ENCODE measurements at places on chromosomes 1 and 21.
A peak's percentile ranks its signal among the peaks of the same experiment; 100 is the strongest.

GRCh38 chr1:94304553-94304952, 67.2 kb upstream of the ARHGAP29 start:
- no peak for DNase-seq

GRCh38 chr1:242055749-242056320, 56.9 kb upstream of the MAP1LC3C start:
- DNase-seq, result no peak

DNA sequence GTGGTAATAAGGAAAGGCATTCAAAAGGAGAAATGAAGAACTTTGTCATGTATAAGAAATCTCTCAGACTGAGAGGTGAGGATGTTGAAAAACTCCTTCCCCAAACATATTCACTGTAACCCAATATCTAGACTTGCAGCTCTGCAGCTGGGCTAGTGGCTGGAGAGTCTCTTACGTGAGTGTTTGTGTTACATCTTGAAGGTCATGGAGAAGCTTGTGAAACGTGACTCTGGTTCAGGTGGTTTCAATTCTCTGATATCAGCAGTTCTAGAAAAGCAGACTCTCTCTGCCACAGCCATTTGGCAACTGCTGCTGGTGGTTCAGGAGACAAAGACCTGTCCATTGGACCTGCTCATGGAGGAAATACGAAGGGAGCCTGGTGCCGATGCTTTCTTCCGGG, 55.0 kb upstream of the EPHA8 start:
- DNase-seq, result no peak

DNA sequence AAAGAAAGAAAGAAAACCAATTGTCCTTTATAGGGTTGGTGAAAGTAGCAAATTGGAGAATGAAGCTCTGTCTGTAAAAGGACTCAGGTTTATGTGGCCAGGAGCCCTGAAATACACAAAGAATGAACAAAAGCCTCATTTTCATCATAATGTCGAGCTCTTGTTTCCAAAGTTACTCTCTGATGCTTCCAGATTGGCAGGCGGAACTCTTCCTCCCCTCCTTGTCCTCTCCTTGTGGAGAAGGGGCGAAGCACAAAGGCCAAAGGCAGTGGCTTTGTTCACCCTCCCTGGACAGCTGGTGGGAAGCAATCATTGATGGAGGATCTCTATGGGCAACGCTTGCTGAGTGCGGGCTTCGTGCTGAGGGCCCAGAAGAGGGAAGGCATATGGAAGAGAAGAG, 5.6 kb downstream of the CA6 start:
- DNase-seq, result no peak

DNA sequence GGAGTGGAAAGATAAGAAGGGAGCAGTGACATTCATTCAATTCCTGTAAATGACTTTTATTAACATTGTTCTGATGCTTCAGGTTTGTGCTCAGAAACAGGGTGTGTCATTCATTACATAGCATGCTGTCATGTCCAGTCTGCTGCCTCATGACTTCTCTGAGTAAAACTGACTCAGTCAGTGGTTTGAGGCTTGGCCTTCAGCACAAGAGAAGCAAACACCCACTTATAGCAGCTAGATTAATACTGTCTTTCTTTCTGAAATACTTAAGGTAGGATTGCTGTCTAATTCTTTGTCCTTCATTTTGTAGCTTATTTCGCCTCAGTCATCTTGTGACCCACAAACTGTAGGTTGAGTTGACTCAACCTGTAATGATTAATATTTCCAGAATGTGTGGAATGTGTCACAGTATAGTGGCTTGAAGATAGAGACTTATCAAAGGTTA, 32.9 kb downstream of the RASAL2 start:
- DNase-seq, result no peak

DNA sequence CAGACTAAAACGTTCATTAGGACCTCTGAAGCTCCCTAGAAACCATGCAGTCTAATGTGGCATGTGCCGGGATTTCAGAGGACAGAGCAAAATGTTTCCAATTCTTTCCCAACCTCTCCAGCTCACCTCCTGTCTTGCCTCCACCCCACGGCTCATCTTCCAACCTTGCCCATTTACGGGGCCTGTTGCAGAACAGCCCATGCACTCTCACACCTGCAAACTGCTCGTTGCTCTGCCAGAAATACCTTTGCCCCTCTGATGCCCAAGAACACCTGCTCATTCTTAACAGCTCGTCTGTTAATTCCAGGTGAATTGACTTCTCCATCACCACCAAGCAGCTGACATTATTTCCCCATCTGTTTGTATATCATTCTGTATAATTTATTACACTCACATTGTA, 53.9 kb upstream of the LBR start:
- DNase-seq, result no peak

- DNase-seq, result no peak
Observed at GRCh38 chr1:180680558-180681144, 48.8 kb downstream of the XPR1 start.

- no peak for DNase-seq
Observed at GRCh38 chr1:45884700-45885099, 81.3 kb downstream of the MAST2 start.

DNA sequence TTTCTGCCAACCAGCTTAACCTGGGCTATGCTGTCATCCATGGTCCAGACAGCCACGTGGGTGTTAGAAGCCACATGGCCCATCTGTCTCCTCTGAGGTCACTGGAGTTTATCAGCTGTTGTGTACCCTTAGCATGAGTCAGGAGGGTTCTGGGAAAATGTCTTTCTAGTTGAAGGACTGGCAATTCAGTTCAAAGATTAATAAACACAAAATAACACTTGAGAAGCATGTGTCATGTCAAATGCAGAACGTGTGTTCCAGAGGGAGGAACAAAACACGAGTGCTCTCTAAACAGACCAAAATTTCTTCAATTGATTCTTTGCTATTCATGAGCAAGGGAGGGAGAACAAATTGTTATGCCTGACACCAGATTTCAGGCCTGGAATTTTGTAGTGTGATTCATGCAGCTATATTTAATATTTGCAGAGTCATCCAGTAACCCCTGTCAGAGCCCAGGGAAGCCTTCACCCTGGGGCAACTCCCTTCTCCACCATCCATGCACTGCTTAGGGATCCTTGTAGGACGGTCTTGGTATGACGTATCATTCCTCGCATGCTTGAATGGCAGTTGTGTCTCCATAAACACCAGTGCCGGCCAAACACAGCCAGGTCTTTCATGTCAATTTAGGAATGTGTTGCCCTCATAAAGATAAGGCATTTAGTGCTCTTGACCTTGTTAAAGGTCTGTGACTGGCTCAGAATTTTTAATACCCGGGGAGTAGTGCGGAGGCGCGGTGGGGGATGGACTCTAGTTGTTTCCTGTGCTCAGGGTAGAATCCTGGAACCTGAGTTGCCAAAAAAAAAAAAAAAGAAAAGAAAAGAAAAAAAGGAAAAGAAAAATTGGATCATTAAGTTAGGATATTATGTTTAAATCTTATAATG, 27.7 kb upstream of the DYRK1A start:
- peak; percentile 57 for DNase-seq

DNA sequence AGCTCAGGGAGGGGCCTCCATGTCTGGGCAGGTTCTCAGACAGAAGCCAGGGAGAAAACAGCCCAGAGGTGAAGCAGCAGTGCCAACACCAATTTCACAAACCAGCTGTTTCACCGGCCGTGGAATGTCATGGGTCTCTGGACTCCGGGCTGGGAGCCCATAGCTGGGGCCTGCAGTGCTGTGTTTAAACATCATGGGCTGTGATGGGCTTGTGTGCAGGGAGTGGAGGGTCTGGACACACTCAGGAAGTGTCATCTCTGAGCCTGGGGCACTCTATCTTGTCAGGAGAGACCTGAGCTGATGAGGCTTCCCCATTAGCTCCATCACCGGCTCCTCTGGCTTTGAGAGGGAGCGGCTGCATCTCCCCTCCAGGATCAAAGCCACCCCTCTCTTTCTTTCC, 173.6 kb upstream of the IGSF21 start:
- DNase-seq, result no peak

- DNase-seq, result no peak
Observed at GRCh38 chr1:46158312-46159281, 16.3 kb upstream of the TSPAN1 start.

- no peak for DNase-seq
Observed at GRCh38 chr1:8276173-8276914, 41.6 kb upstream of the SLC45A1 start.

DNA sequence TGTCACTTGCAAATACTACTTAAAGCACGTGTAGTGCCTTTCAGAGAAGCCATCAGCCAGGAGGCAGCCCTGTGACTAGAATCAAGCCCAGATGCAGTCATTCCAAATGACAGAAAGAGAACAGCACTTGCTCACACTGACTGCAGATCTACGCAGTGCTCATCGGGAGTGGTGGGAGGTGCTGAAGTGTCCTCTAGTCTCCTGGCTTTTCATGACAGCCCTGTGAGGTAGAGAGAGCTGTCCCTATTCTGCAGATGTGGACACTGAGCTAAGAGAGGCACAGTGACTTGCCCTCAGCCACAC, 62.3 kb upstream of the EDN2 start:
- DNase-seq, result no peak

- DNase-seq, result no peak
Observed at GRCh38 chr1:184608581-184608980, 146.1 kb downstream of the EDEM3 start.

GRCh38 chr1:165129568-165130164, 226.8 kb downstream of the LMX1A start:
- DNase-seq, result peak; percentile 64
